Left ventricle myocardium inferior (tissue), 1 donor: ENCODE measurements at places on chromosomes 7 and 10. TPM values are rescaled to one million over a fixed set of nuclear protein-coding genes. Genes with fewer than 3 reads are reported as not detected.
A peak's percentile ranks its signal among the peaks of the same experiment; 100 is the strongest.

Gene FAM237B
- total RNA-seq: not detected

DNA sequence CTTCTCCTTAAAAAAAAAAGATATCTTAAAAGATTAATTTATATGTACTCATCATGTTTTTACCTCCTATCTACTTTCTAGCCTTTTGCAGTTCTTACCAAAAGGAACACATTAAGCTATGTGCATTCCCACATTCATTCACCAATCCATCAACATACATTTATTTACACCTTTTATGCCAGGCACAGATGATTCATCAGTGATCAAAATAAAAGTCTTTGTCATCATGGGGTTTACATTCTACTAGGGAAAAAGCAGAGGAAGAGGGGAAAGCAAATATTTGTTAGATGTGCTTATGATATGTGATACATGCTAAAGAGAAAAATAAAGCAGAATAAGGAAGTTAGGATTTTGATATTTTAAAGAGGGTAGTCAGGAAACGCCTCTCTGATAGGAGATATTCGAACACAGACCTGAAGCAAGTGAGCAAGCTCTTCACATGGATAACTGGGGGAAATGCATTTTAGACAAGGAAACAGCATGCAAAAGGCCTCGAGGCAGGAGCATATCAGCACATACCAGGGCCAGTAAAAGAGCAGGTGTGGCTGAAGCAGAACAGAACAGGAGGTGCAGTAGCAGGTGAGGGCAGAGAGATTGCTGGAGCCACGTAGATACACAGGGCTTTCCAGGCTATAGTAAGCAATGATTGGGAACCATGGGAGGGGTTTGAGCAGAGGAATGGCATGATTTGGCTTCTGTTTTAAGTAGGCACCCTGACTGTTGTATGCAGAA, 67.4 kb downstream of the REEP3 start:
- H3K36me3 ChIP-seq: no peaks in the 10 kb centered on the region
- H3K27me3 ChIP-seq: no peaks in the 10 kb centered on the region
- DNase-seq: no peak
- H3K4me3 ChIP-seq: no peak overlapping the region

Gene ELN
- 51.6 TPM for total RNA-seq

DNA sequence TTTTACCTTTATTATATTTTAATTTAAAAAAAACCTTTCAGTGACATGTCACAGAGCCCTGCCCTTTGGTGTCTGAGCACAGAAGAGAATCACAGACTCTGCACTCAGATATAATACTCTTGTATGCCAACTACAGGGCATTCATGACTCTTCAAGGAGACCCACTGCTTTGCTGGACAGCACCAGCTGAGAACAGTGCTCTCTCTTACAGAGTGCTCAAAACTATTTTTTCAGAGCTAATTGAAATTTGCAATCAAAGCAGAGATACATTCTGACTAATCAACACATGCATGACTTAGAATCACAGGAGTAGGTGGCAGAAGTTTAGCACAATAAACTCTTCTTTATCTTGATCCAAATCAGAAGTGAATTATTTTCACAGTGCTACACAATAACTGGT, 99.1 kb downstream of the OSBPL3 start:
- H3K36me3 ChIP-seq: no peaks in the 10 kb centered on the region
- H3K27me3 ChIP-seq: no peaks in the 10 kb centered on the region
- DNase-seq: no peak
- no peak overlapping the region for H3K27ac ChIP-seq

Gene NFE2L3
- total RNA-seq: 0.99 TPM

Gene PCGF6
- 5.4 TPM for total RNA-seq

DNA sequence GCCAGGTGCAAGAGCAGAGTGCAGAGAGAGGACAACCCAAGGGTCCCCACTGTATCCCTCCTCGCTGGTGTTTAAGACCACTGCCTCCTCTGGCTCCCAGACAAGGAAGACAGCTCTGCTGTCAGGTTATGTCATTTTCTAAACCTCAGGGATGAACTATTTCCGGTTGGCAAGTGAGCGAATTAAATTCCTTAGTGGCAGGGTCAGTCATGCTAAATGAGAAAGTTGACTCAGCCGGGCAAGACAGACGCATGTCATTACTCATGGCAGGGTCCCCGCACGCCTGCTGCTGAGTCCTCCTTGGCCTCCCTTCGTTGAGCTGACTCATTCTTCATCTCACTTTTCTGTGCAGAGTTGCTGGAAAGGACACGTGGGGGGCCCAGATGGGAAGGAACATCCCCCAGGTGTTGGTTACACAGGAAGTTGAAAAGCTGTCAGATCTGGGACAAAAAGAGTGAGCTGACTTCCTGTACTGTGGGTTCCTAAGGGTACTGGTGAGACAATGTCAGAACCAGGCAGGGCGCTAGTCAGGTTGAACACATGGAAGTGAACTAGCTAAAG, 47.1 kb upstream of the UCN3 start:
- H3K27ac ChIP-seq: no peak overlapping the region
- H3K4me3 ChIP-seq: no peak overlapping the region

Gene C7orf57
- not detected for total RNA-seq

DNA sequence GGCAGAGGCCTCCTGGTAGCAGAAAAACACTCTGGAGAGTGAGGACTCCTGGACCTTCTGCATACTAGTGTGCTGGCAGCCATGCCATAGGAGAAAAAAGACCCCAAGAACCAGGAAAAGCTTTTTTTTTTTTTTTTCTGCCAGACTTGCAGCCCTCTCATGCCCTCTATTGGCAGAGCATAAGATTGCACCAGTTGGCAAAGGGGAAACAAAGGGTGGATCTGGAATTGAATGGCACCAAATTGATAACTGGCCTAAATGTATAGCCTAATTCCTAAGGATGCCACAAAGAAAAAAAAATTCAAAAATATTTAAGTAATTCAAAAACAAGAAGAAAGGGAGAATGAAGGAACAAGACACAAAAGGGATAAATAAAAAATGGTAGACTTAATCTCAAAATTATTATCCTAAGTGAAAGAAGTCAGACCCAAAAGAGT, 112.5 kb upstream of the GHITM start:
- no peaks in the 10 kb centered on the region for H3K27me3 ChIP-seq
- no peaks in the 10 kb centered on the region for H3K36me3 ChIP-seq
- no peaks in the 10 kb centered on the region for H3K4me1 ChIP-seq
- H3K4me3 ChIP-seq: no peak overlapping the region
- DNase-seq: no peak

- H3K27me3 ChIP-seq: peaks cover 19% of the 10 kb centered on the region
- no peaks in the 10 kb centered on the region for H3K4me1 ChIP-seq
- H3K4me3 ChIP-seq: no peak overlapping the region
- DNase-seq: no peak
- no peak overlapping the region for H3K27ac ChIP-seq
Measured at GRCh38 chr7:50276483-50276882, 28.0 kb upstream of the IKZF1 start.

DNA sequence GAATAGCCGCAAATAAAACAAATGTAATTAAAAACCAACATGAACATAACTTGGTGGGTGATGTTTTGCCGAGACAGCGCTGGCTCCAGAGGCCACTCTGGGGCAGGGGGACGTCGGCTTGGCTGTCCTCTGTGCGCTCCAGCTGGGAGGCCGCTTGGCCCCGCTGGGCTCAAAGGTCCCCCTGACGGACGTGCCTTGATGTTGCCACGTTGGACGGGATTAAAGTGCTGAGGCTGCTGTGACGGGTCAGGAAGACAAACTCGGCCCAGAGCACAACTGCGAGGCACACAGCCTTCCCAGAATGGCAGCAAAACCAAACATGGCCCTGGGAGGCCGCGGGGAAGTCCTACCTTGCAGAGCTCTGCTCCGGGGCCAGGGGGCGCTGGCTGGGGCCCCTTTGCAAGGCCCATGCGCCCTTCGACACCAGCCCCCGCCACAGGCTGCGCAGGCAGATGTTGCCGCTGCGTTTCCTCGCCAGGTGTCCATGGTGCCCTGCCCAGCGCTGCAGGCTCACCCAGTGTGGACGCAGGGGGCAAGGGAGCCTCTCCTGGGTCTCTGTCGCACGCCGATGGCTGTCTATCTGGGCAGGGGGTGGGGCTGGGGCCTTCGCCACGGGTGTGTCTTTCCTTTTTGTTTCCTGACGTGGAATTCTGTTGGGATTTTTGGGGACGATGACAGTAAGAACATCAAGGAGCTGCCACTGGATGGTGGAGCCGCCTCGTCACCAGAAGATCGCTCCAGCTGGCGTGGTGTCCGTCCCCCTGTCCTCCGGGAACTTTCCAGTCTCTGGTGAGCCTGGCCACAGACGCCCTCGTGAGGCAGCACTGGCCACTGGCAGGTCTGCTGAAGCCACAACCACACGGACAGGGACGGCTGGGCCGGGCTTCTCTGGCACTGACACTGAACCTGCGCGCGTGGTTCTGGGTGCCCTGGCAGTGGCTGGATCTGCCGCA, 99.6 kb upstream of the DIP2C start:
- no peaks in the 10 kb centered on the region for H3K36me3 ChIP-seq
- DNase-seq: peak; percentile 76
- H3K4me3 ChIP-seq: peak overlapping the region; percentile 60
- H3K4me1 ChIP-seq: peaks cover 27% of the 10 kb centered on the region

GRCh38 chr10:822661-823367, 108.7 kb downstream of the LARP4B start:
- H3K36me3 ChIP-seq: peaks cover 80% of the 10 kb centered on the region
- no peak overlapping the region for H3K4me3 ChIP-seq
- H3K4me1 ChIP-seq: peaks cover 19% of the 10 kb centered on the region
- no peak overlapping the region for H3K27ac ChIP-seq

DNA sequence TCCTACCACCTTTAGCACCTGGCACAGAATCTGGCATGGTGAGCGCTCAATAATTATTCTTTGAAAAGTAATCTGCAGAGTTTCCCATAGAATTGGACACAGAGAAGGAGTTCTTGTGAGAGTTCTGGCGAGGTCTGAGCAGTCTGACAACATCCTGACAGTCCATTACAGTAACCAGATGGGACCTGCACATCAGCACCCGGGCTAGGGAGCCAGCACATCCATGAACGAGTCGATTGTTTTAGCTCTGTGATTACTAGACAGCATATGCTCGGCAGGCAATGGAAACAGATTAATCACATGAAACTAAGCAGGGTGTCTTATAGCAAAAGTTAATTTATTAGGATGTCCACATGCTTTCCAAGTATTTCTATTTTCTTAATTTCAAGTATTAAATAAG, 96.7 kb downstream of the SEMA3D start:
- H3K27ac ChIP-seq: no peak overlapping the region
- no peaks in the 10 kb centered on the region for H3K36me3 ChIP-seq
- no peaks in the 10 kb centered on the region for H3K27me3 ChIP-seq
- DNase-seq: peak; percentile 19
- H3K4me1 ChIP-seq: peaks cover 10% of the 10 kb centered on the region
- no peak overlapping the region for H3K4me3 ChIP-seq

Gene CRYGN
- 0.41 TPM for total RNA-seq

Gene CRHR2
- 0.19 TPM for total RNA-seq

GRCh38 chr7:110253093-110253492, 837.8 kb upstream of the LRRN3 start:
- no peaks in the 10 kb centered on the region for H3K4me1 ChIP-seq
- DNase-seq: no peak
- H3K4me3 ChIP-seq: no peak overlapping the region
- no peak overlapping the region for H3K27ac ChIP-seq
- H3K27me3 ChIP-seq: no peaks in the 10 kb centered on the region
- H3K36me3 ChIP-seq: no peaks in the 10 kb centered on the region

Gene CYP2C18
- total RNA-seq: not detected

DNA sequence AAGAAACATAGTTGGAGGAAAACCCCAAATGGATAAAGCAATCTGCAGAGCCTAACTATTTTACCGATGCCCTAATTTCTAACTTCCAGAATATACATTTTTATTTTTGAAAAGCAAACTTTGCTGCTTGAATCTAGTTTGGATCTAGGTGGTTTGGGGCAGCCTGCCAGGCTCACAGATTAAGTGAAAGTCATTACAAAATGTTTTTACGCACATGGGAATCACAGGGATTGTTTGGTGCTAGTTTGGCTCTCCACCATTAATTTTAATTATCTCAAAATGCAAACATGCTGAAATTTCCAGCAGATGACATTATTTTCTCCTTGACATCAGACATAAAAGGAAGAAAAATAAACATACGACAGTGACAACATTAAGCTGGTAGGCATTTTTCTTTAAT, 166.7 kb upstream of the INHBA start:
- no peak overlapping the region for H3K4me3 ChIP-seq
- H3K36me3 ChIP-seq: no peaks in the 10 kb centered on the region
- H3K27me3 ChIP-seq: no peaks in the 10 kb centered on the region
- peak overlapping the region; percentile 45 for H3K27ac ChIP-seq
- DNase-seq: no peak
- H3K4me1 ChIP-seq: peaks cover 3% of the 10 kb centered on the region

DNA sequence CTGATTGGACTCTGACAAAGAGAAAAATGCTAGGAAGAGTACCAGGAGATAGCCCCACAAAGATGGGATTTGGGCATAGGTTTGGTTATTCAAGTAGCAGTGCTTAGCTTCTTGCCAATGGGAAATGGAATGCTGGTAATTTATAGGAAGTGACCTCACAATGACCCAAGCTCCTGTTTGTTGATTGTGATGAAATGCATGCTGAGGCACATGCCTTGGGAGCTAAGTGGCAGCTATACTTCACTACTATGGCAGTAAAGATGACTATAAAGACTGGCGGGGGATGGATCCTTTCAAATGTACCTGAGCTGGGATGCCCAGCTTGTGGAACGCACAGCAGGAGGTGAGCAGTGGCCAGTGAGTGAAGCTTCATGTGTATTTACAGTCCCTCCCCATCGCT, 153.8 kb downstream of the ZNF22 start:
- H3K4me3 ChIP-seq: no peak overlapping the region
- no peaks in the 10 kb centered on the region for H3K27me3 ChIP-seq
- no peak for DNase-seq
- H3K4me1 ChIP-seq: no peaks in the 10 kb centered on the region
- H3K27ac ChIP-seq: no peak overlapping the region

DNA sequence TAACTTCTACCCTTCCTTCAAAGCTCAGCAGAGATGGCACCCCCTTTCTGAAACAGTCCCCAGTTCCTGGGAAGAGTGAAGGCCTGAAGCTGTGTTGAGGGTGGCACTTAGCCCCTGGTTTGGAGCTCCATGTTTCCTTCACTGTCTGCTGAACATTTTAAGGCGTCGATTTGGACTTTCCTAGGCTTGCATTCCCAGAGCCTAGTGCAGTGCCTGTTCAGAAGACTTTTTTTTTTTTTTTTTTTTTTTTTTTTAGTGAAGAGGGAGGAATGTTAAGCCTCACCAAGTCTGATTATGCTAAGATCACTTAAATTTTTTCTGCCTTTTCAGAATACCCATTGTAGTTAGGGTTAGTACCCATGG, 97.0 kb downstream of the PFKFB3 start:
- no peak overlapping the region for H3K4me3 ChIP-seq
- H3K36me3 ChIP-seq: no peaks in the 10 kb centered on the region
- no peaks in the 10 kb centered on the region for H3K27me3 ChIP-seq
- DNase-seq: no peak
- no peak overlapping the region for H3K27ac ChIP-seq

DNA sequence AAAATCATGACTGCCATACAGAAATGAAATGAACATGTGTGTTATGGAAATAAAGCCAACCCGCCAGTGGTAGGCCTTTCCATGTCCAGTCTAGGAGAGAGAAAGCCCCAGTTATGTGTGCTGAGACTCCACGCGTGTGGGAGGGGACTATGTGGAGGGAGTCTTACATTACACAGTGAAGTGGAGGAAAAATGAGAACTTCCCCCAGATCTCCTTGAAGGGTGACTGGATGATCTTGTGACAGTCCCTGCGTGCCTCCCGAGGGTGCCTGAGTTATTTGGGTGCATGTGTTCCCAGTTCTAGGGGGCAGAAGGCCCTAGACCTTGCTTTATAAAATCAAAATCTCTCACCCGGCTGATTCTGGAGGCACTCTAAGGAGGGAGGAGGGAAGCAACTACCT, 24.2 kb downstream of the UPP1 start:
- H3K36me3 ChIP-seq: peaks cover 10% of the 10 kb centered on the region
- H3K27me3 ChIP-seq: no peaks in the 10 kb centered on the region
- no peak overlapping the region for H3K27ac ChIP-seq
- DNase-seq: no peak
- H3K4me3 ChIP-seq: no peak overlapping the region
- H3K4me1 ChIP-seq: no peaks in the 10 kb centered on the region
